Keratinocyte (primary cell): ENCODE measurements at places on chromosomes 2 and 18. TPM values are rescaled to one million over a fixed set of nuclear protein-coding genes. Genes with fewer than 3 reads are reported as not detected.

DNA sequence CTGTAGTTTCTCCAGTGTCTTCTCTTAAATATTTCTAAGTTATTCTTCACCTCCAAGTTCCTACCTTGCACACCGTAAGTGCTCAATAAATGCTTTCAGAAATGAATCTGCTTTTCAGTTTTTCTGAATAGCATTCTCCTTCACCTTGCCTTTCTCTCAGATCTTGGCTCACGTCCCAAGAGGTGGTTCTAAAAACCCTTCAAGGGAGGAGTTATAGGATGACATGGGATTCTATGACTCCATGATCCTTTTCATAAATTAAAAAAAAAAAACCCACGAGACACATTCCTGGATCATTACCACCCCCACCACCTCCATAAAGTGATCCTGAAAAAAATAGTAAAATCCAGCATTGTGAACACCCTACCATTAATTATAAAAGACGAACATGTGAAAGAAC, 11.7 kb downstream of the KCTD1 start:
- DNase-seq: no peak

DNA sequence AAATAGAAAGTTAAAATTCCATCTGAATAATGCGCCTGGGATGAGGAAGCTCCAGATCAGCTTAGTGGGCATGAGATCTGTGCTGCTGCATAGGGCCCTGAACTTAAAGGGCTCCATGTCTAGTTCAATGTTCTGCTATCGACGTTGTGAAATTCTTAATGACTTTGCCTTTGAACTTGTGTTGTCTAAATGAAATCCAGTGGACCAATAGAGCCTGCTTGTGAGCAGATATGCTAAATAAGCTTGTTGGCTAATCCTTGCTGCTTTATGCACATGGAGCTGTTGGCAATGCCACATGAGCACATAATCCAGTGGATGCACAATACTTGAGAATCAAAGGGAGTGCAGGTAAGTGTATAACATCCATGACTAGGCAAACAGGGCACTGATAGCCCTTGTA, 228.6 kb downstream of the TNS1 start:
- no peak for DNase-seq

DNA sequence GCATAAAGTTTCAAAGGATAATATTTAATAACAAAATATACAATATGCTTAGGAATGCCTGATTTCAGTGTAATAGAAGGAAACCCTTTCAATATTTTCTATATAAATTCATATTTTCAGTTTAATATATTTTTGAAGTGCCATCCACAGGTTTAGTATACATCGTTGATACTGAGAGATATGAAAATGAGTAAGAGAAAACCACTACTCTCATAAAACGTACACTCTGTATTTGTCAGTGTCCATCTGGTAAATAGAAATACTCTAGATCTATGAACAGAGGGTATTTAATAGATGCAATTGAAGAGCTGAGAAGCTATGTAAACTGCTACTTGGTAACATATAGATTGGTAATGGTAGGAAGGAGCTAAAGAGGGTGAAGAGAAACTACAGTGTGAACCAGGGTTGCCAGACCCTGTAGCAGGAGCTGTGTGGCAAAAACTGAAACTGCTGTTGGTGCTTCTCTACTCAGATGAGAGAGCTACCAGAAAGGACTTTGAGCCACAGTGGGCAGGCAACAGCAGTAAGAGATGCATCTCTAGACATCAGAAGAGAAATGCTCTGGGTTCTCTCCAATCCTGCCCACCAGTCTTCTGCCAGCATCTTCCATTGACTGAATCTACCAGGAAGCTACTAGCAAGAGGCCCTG, 187.4 kb downstream of the CCDC102B start:
- DNase-seq: no peak

GRCh38 chr2:30512243-30512886, 65.3 kb downstream of the LCLAT1 start:
- no peak for DNase-seq

Gene AGBL5
- polyA plus RNA-seq: 24.5 to 27.7 TPM (median 25.5 TPM) in 3 replicates

Gene COL5A2
- 6.5 to 16.6 TPM (median 7.2 TPM) in 3 replicates for polyA plus RNA-seq

Gene ABCG8
- not detected in 3 replicates for polyA plus RNA-seq

GRCh38 chr2:102114851-102115497, 27.6 kb upstream of the IL1R1 start:
- no peak for DNase-seq

Gene DSG2
- 117 to 157 TPM (median 140 TPM) in 3 replicates for polyA plus RNA-seq

DNA sequence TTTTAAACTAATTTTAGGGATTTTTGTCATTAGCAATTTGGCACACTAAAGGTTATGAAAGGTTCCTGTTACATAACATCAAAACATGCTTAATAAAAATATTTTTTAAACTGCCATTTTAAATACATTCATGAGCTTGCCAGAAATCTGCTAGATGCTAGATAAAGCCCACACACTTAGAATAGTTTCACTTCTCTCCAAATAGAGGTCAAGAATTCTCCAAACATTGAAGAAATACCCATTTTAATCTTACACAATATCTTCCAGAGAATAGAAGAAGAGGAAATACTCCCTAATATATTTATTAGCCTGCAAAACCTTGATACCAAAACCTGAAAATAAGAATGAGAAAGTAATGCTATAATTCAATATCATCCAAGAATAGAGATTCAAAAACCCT, 247.5 kb downstream of the PTH2R start:
- DNase-seq: no peak

DNA sequence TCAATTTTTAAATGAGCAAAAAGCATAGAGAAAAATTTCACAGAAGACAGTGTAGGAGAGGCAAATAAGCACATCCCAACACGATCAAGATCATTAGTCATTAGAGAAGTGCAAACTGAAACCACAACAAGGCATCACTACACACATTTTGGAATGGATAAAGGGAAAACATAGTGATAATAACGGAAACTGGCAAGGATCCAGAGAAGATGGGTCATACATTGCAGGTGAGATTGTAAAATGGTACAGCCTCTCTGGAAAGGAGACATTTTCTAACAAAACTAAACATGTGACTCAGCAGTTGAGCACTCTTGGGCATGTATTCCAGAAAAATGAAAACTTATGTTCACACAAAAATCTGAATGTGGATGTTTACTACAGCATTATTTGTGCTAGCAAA, 98.3 kb upstream of the TMEM17 start:
- peak; percentile 84 for DNase-seq

GRCh38 chr2:234468503-234468902, 28.4 kb downstream of the ARL4C start:
- peak; percentile 87 for DNase-seq

GRCh38 chr2:207040696-207041095, 101.4 kb downstream of the CPO start:
- DNase-seq: no peak

Gene TUBB8B
- polyA plus RNA-seq: 0.25 to 0.49 TPM (median 0.30 TPM) in 3 replicates

DNA sequence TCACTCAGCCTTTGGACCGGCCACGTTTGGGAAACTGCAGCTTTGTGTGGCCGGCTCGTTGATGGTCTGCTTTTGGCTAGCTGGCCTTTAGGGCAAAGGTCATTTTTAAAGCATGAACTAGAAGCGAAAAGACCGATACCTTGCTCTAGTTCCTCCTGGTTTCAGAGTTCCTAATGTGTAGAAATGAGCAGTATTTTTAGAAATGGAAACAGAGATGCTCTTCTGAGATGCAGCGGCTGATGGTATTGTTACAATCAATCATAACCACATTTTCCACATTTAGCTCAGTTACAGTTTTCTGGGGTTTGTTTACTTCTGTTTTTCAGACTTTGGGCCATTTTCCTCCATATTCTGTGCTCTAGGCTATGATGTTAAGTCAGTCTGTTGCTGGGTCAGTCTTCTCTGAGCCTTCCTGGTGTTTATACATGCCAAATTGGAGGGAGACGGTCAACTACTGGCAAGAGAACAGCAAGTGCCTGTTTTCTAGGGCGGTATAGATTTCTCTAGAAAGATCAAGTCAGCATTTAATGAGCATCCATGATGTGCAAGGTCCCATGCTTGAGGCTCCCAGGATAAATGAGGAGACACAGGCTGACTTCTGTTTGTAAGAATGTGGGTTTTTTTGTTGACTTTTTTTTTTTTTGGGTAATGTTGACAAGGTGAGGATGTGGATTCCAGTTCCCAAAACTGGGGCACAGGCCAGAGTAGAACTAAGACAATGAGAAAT, 28.0 kb downstream of the RNF144A start:
- no peak for DNase-seq

- no peak for DNase-seq
Measured at GRCh38 chr18:29840089-29840488, 1202.5 kb downstream of the DSC3 start.

Gene ARHGEF33
- polyA plus RNA-seq: 0.06 to 0.21 TPM (median 0.09 TPM) in 3 replicates

Gene RETREG2
- polyA plus RNA-seq: 45.8 to 54.9 TPM (median 51.3 TPM) in 3 replicates

GRCh38 chr2:206098471-206098870, 12.5 kb upstream of the INO80D start:
- DNase-seq: no peak

DNA sequence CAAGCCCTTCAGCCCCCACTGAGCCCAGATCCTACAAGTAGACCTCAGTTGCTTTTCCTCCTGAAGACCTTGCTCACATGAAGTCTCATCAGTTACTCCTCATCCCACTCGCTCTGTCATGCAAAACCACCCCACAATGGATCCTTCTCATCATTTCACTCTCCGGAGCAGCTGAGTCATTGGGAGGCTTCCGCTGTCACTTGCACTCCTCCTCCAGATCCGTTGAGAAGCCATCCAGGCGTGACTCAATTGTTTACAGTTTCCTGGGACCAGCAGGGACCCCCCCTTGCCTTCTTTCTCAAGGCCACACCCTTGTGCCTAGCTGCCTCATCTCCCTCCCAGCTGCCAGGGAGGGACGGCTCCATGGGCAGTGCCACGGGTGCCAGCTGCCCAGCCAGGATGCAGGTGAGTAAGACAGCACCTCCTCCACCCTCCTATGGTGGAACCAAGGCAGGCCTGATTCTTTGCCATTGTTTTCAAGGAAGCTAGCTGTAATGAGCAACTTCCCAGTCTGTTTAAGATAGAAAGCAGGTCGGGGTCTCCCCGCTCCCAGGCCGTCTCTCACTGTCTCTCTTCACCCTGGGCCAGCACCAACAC, 16.3 kb downstream of the GPR55 start:
- DNase-seq: peak; percentile 88

Gene ADRA2B
- polyA plus RNA-seq: 0.02 TPM in 1 of 3 replicates, not detected in the others

DNA sequence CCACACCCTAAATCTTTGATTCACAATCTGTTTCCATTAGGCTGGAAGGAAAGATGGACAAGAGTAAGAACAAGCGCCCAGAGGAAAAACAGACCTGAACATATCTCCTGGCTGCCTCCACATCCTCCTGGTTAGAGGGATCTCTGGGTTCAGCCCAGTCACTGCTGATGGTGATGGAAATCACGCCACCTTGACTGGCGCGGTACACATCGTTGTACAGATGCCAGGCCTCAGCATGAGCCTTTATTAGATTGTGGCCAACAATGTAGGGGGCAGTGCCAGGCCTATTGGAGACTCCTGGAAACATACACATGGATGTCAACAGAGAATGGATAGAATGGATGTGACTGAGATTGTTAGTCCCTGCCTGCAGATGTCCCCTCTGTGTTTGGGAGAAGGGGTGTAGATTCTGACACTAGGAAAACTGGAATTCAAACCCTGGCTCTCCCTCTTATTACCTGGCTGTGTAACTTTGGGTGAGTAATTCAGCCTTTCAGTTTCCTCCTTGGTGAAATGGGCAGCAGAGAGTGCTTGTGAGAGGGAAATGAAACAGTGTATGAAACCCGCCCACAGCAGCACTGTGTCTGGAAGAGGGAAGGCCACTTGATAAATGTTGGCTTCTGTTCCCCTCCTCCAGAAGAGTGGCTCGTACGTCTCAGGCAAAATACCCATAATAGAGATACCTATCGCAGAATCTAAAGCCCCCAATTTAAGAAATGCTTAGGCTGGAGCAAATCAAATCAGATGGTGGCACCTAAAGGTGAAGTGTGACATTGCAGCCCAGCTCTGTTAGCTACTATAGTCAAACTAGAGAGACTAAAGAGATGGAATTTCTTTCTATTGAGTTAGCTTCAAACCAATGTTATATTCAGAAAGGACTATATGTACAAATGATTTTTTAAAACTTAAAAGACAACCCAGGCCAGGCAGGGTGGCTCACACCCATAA, 36.2 kb downstream of the LCT start:
- no peak for DNase-seq

GRCh38 chr2:106039634-106040315, 154.3 kb downstream of the UXS1 start:
- DNase-seq: no peak

GRCh38 chr2:75324141-75324540, 124.8 kb upstream of the TACR1 start:
- no peak for DNase-seq

Gene DSG1
- 9.8 to 68.0 TPM (median 27.6 TPM) in 3 replicates for polyA plus RNA-seq

DNA sequence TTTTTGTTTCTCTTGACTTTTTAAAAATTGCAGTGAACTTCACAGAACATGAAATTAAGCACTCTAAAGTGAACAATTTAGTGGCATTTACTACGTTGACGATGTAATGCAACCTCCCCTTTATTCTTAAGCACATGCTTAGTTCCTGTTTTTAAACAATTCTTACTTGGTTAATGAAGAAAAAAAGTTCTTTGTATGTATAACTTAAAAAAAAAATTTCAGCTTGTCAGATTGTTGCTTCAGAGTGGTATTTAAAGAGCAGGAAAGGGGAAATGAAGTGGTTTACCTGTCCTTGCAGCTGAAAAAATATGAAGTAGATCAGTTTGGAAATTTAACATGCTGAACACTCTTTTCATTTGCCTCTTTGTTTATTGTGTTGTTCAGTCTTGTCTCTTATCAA, 95.7 kb upstream of the RASGRP3 start:
- no peak for DNase-seq

Gene KIAA2012
- polyA plus RNA-seq: not detected in 3 replicates

- DNase-seq: peak; percentile 46
Measured at GRCh38 chr2:67996772-67997527, 65.9 kb downstream of the C1D start.

DNA sequence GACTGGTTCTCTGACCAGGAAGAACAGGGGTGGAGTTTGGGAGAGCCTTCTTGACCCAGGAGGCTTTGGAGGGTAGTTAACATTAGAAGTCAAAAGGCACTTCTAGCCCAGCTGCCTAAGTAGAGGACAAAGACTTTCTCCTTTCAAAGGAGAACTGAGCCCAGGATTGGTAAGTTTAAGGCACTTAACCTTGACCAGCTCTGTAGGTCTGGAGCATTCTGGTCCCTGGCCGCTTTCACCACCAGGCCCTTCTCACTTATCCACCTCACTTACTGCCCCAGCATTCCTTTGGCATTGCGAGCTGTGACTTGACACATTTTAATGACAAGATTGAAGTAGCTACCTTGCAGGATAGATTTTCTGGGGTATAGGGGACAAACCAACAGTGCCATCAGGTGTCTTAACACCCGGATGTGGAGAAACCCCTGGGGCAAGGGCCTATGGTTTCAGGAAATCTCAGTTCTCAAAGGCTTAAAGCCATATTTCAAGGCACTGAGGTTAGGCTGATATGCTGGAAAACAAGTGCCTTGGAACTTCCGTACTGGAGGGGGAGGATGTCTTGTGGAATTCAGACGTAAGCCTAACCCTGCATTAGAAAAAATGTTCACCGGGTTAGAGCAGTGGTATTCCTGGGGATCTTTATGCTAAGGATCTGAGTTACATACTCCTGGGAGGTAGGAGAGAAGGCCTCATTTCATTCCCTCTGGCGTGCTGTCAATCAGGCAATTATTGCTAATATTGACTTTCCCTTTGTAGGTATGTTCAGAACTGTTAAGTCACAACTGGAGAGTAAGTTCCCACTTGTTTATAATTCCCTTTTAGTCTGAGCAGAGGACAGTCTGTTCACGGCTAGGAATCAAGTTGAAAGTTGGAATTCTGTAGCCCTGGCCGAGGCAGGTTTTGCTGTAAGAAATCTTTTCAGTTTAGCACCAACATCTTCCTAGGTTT, 4.3 kb downstream of the C2orf68 start:
- no peak for DNase-seq

GRCh38 chr18:77133835-77134496, 1.4 kb upstream of the MBP start:
- no peak for DNase-seq

Gene SPHKAP
- not detected in 3 replicates for polyA plus RNA-seq
